Ovary (tissue), 10 donors: ENCODE measurements at places on chromosomes 1 and 21.

DNA sequence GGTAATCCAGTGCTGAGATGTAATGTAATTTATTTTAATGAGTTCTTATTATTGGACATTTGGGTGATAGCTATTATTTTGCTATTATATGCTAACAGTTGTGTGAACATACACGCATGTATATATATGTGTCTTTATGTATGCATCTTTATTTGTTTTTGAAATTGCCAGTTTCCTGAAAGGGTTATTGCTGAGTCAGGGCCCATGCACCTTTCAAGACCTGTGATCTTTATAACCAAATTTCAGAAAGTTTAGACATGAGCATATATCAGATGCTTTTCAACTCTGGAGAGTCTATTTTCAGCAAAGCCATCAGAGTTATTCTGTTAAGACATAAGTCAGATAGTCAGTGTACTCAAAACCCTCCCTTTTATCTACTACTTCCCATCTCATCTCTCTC lies 265.6 kb upstream of the GREM2 start:
- no peak for DNase-seq

DNA sequence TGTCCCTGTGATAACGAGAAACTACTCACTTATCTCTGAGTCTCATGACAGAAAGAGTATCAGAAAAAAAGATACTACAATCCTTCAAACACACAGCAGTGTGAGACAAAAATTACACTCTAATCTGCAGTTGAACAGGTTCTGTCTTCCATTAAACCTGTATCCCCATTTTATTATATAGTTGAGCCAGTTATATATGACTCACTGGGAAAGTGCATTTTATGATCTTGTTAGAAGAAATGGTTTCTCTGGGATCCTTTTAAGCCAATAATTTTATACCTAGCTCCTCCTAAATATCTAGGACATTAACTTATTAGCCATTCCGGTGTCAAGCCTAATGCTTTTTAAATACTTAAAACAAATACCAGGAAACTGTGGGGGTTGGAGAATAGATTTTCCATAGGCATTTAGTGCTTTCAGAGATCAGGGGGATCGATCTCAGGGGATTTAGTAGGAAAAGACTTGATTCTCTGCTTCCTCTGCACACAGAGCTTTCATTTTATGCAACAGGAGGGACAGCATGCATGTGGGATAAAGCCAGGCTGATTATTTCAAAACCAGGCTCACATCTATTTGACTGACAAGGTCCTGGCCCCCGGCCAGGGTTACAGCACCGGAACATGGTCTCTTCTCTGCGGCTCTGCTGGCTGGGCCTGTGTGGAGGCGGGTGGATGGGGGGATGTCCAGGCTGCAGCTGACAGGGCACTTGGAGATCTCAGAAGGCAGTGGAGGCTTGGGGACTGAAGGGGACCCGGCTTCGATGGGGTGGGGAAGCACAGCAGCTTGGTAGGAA lies 310.6 kb downstream of the DISC1 start:
- no peak for DNase-seq

DNA sequence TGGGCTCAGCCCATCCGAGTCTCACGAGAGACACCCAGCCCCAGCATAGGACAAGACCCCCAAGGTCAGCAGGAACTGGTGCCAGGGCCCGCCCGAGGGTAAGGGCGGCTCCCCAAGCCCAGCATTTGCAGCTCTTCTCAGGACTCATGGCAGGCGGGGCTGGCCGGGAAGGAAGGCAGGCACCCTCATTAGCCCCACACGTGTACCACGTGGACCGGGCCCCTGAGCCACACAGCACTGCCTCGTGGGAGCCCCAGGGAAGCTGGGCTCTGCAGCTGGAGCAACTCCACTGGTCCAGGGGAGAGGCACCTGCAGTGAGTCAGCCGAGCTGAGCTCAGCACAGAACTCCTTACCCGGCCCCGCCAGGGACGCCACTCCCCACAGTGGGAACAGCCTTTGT lies 97.7 kb upstream of the IFFO2 start:
- DNase-seq = no peak

DNA sequence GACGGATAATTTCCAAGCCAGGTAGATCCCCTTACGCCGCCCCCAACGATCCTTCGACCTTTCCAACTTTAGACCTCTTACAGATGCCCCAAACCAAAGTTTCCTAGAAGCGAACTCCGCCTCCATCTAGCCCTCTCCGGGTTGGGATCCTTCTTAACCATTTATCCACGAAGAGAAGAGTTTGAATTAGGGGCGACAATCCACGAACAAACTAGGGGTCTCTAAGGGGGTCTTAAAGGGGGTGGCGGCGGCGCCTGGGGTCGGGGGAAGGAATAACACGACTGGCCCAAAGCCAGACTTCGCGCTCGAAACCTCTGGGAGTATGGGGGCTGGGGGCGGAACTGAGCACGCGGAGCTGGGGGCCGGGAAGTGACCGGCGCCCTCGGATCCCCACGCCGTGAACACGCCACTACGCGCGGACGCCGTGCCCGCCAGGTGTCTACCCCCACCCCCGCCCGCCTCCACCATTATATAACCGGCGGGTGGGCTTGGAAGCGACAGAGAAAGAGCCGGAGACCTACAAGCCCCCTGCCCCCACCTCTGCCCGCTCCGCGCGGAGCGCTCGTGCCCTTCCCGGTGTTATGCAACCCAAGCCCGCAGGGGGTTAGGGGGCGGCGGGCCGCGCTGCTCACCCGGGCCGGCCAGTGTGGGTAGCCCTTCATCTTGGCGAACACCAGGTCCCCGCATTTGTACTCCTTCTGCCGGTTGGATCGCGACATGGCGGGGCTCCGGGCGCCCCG lies 594 bp downstream of the HDGF start:
- DNase-seq = peak; percentile 80
